Jurkat, Clone E6-1 (cell line): ENCODE measurements at places on chromosomes 11 and 22.

- DNase-seq, result no peak
Observed at GRCh38 chr11:33868647-33869461, 23.0 kb downstream of the LMO2 start.

GRCh38 chr22:20218326-20218872 lies 49.7 kb downstream of the RTN4R start:
- DNase-seq, result no peak

DNA sequence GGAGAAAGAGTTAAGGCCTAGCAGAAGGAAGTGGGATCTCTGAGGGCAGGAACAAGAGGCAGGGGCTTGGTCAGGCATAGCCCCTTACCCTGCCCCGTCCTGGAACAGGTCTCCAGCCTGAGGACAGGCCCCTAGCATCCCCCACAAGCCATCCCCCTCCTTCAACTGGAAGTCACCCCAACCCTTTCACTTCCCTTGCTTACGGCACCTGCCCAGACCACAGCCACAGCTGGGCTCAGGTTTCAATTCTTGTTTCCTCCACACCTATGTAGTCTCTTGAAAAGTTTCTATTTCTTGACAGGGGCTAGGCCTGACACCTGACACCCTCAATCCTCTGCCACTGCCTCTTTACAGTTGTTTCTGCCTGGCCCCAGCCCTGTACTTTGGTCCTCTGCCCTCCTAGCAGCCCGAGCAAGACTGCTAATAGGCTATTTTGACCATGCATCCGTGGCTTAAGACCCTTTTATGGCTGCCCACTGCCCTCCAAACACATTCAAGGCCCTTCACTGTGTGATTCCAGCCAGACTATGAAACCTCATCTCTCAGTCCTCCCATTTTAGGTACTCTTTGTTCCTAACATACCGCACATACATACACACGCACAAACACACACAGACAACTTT lies 10.9 kb upstream of the FCHSD2 start:
- peak; percentile 92 for DNase-seq

DNA sequence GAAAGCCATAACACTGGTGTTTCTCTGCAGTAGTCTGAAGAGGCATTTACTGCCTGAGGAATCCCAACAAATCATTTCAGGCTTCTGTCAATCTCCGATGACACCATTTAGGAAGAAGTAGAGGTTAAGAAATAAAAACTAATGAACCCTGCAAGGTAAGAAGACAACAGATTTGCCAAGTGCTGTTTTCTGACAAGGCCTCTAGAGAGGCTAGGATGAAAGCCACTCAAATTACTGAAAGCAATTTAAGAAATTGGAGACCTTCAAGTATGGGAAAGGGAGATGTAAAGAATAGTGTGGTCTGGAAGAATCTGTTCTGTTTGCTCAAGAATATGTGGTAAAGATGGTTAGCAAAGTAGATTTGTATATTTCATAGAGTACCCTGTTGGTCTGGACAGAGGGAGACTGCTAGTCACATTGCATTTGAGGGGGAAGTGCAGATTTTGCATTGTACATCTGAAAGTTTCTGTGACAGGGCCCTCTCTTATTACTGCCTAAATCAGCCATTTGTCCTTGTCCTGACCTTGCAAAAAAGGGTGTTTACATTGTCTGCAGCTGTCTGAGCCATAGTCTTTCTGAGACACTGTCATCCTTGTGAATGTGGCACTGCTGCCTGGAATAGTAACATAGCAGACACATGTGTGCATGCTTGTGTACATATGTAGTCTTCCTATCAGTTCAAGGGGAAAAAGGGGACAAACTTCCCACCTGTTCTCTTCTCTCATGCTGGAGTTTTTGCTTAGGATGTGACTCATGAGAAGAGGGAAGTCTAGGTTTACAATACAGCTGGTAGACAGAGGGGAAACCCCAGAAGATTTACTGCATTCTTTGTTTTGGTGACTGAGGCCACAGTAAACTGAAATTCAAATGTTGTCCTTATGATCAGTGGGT lies 640.2 kb upstream of the KIRREL3 start:
- DNase-seq, result no peak

- no peak for DNase-seq
Observed at GRCh38 chr11:110028921-110029320, 64.3 kb upstream of the ZC3H12C start.

DNA sequence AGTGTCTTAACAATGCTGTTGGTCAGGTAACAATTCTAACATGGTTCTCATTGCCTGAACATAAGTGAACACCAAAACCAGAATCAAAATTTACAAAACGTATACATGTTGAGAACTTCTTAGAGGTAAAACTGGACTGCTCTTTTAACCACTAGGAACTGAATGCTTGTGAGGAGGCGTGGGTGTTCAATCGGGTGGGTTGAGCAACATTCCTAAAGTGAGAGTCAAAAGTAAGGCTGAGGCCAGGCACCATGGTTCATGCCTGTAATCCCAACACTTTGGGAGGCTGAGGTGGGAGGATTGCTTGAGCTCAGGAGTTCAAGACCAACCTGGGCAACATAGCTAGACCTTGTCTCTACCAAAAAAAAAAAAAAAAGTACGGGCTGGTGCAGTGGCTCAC lies 11.5 kb downstream of the PPME1 start:
- DNase-seq, result no peak

DNA sequence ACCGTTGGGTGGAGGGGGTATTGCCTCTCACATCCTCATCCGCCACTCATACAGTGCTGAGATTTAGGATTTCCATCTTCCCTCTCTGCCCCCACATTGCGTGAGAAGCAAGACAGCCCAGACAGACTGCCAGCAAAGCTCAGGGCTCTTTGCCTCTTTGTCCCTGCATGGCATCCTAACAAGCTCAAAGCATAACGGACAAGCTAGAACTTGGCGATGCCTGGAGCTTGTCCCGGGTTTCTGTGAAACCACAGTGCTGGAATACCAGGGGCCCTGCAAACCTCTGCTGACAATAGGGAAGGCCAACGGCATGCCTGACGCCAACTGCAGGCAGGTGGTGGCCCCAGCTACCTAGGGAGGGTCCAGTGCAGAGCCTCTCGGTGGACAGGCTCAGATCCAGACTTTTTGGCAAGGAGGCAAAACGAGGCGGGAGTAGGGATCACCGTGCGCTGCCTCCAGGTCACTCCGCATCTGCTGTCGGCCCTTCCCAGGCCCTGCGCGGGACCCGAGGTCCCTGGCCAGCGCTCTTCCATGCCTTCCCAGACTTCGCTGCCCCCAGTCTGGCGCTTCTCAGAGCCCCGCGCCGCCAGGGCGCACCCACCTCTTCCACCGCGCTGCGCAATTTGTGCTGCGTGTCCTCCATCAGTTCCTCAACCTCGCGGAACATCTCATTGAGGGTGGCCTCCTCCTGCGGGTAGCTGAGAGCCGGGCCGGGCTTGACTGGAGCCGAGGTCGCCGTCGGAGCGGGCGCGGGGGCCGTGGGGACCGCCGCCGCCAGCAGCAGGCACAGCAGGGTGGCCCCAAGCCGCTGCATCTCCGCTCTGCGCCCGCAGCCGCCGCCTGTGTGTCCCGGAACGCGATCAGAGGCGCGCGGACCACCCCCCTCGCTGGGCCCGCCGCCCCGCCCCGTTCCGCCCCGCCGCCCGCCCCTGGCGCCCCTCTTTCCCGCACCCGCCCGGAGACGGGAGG lies at the start of gene DKK3:
Gene DKK3 (minus strand): TSS at position 858 of the 969 bp plus-strand sequence. CDS start 44 bp downstream, at position 814.
- no peak for DNase-seq

DNA sequence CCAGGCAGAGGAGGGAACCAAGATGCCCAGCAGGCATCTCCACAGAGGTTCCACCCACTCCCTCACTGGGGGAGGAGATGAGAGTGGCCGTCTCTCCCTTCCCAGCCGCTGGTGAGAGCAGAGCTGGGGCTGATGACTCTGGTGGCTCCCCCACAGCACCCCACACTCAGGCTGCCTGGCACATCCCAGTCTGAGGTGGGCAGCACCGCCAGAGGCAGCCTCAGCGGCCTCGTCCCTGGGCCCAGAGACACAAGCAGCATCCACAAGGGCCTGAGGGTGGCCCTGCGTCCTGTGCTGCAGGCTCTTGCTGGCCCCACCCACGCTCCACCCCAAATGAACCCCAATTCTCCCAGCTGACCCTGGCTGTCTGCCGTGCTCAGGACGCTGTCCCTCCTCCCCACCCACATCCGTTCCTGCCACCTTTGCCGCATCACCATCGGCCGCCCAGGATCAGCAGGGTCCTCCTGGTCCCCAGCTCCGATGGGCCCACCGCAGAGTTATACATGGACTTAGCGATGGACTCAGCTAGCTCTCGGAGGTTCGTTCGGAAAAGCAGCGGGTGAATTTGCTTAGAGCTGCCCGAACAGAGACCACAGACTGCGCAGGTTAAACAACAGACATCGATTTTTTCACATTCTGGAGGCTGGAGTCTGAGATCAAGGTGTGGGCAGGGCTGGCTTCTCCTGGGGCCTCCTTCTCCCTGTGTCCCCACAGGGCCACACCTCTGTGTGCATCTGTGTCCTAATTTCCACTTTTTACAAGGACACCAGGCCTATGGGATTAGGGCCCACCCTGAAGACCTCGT lies 20.2 kb upstream of the CTSD start:
- DNase-seq, result no peak

GRCh38 chr11:73961321-73961720 lies 10.5 kb downstream of the DNAJB13 start:
- no peak for DNase-seq

- DNase-seq, result no peak
Observed at GRCh38 chr11:32905028-32905667, 12.5 kb downstream of the QSER1 start.

DNA sequence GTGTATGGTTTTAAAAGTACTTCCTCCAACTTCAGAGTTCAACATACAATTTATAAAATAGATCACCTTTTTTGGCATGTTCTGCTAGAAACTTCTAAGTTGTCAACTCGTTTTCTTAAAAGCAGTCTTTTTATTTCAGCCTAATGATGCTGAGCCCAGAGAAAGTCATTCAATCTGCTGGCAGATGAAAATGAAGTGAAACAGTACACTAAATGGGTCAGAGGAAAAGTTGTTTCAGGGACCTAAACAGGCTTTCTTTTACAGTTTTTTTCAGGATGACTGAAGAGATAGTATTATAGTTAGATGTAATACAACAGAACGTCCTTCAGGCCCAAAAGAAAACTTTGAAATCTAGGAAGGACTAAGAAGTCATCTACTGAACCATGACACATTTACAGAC lies 842.7 kb upstream of the CCDC90B start:
- no peak for DNase-seq

GRCh38 chr11:37830529-37830928 lies 1232.5 kb upstream of the RAG2 start:
- DNase-seq, result no peak

DNA sequence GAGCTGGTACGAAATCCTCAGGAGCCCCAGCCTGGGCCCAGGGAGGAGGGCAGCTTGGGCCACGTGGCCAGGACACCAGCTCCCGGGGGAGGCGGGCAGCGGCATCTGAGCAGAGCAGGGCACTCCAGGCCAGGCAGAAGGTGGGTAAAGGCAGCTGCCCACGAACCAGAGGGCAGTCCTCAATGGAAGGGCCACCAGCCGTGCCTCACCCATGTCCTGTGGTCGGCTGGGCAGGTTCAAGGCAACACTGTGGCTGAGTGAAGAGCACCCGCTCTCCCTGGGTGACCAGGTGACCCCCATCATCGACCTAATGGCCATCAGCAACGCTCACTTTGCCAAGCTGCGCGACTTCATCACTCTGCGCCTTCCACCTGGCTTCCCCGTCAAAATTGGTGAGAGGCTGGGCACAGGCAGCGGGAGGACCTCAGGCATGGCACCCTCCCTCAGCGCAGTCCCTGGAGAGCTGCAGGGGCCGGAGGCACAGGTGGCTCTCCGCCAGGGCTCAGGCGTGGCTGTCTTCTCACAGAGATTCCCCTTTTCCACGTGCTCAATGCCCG lies 2.5 kb upstream of the SSH3 start:
- DNase-seq, result no peak

- DNase-seq, result no peak
Observed at GRCh38 chr11:79414644-79415317, 26.0 kb downstream of the TENM4 start.

DNA sequence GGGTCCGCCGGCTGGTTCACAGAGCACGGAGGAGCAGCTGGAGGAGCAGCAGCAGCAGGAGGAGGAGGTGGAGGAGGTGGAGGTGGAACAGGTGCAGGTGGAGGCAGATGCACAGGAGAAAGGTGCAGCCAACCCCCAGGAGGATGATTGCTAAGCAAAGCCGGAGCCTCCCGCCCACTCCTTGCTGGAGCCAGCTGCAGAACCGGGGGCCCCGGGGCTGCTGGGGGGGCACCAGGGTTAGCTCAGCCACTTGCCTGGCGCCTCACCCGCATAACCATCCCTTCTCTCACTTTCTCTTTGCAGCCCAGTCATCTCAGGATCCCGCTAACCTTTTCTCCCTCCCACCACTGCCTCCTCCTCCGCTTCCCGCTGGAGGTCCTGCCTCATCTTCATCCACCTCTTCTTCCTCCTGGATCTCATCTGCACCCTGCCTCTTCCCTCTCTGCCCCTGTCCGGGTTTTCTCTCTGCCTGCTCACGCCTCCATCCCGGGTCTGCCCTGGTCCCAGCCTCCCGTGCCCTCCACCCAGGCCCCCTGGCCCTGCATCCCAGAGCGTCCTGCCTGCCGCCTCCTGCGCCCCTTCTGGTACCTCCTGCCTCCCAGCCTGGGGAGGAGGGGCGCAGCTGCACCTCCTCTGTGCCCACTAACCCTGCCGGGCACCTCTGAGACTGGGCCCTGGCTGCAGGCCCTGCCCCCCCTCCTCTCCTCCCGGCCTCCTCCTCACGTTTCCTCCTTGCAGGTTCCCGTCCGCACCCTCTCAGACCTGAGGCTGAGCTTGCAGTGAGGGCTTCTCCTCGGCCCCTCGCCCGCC lies 9.5 kb downstream of the KCTD17 start:
- DNase-seq, result no peak

- peak; percentile 35 for DNase-seq
Observed at GRCh38 chr11:5291207-5291838, 10.4 kb downstream of the OR51B4 start.

DNA sequence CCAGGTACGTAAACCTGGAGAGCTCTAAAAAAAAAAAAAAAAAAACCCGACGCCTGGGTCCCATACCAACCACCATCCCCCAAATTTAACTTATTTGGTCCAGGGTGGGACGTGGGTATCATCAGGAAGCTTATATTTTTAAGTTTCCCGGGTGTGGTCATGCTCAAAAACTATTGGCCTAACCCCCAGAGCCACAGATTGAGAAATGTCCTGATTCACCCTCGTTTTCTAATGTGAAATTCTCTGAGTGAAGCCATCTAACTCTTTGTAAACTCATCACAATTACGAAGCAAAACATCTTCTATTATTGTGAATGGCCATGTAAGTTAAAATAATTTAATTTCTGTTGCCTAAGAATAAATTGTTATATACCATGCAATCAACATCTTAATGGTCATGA lies 29.6 kb downstream of the PAK1 start:
- DNase-seq, result no peak

DNA sequence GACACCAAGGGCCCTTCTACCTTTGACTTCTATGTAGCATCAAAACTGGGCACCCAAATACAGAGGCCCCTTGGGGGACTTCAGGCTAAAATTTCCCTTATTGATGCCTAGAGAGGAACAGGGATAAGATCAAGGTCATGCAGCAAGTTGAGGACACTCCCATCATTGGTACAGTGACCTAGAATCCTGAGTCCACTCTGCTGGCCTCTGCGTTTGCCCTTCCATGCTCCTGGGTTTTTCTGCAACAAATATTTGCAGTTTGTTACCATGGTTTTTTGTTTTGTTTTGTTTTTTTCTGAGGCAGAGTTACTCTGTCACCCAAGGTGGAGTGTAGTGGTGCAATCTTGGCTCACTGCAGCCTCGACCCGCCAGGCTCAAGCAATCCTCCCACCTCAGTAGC lies 64.2 kb downstream of the THAP12 start:
- DNase-seq, result no peak
